ENCODE measurements at places on chromosomes 2 and 18.

GRCh38 chr2:217972490-217972889, 30.3 kb downstream of the TNS1 start:
- DNase-seq, result no peak

DNA sequence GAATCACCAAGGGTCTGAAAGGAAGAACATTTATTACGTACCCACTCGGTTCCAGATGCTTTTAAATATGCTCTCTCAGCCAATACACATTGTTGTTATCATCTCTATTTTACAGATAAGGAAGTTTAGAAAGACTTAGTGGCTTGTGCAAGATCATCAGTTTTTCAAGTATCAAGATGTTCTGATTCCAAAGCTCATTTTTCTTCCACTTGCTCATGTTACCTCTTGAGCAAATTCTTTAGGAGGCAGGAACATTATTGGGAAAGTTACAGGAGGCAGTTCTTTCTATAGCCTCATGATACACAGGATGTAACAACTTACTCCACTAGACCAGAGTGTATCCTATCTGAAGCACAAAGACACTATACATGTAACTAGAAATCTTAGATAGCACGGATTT, 65.0 kb upstream of the MMADHC start:
- no peak for DNase-seq

DNA sequence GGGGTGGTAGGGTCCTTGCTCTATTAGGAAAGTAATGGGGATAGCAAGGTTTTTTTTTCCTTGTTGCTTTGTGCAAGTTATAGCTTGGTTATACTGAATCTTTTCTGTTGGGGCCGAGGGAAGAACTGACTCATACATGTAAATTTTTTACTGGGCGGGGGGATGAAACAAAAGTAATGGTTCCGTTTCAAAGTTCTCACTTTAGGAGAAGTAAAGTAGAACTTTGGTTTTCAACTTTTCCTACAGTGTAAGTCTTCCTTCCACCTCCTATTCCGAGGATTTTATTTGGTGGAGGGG, 1.1 kb downstream of the AFTPH start:
- DNase-seq, result no peak

GRCh38 chr2:176177580-176178037, 10.9 kb upstream of the HOXD1 start:
- no peak for DNase-seq

DNA sequence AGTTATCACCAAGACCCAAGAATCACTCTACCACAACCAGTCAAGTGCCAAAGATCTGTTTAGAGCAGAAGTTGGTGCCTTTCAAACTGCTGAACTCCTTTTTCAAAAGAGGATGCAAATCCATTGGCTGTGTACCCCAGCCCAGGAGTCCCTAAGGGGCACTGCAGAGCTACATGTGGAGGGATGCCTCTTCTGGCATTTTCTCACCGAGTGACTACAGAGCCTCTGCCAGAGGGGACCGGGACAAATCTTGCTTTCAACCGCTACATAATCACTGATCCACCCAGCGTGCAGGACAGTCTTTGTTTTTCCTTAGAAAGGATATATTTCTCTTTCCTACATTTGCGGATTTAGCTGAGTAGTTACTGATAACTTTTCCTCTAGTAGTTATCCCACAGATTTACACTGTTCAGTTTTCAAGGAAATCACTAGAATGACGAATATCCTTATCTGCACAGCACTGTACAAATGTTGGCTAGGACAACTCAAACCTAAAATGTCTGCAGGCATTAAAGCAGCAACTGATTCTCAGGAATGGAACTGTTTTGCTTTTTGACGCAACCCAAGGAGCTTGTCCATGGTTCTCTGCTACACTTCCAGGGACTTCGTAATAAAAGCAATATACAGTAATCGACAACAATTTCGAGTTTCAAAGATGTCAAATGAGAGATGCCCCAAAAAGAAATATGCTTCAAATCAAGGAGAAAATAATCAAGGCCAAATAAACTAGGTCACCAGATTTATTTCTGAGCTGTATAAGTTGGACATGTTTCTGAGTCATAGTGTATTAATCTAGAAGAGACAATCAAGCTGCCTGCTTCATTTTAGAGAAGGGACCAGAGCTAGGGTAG, 24.1 kb downstream of the EPB41L3 start:
- DNase-seq, result no peak

- DNase-seq, result no peak
Observed at GRCh38 chr2:37831081-37831780, 93.9 kb upstream of the RMDN2 start.

DNA sequence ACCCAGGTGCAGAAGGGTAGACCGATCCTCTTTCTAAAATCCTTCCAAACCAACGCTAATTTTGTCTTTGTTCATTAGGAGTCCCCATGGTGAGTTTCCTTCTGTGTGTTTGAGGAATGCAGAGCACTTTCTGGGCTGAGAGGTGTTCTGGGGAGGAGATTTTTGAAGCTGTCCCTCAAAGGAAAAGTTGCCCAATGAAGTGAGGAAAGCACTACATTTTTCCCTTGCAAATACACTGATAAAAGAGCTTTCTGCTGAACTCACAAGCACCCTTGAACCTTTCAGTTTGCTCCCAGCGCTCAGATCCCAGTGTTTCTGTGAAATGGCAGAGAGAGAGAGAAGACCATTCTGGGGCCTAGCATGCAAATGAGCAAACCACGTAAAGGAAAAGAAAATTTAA, 299.6 kb upstream of the FANCL start:
- no peak for DNase-seq

- DNase-seq, result no peak
Observed at GRCh38 chr18:42530276-42530675, 575.2 kb downstream of the PIK3C3 start.

GRCh38 chr2:205619600-205619999, 62.7 kb upstream of the NRP2 start:
- DNase-seq, result no peak

GRCh38 chr2:120396861-120397811, 51.2 kb downstream of the INHBB start:
- no peak for DNase-seq

GRCh38 chr2:171479154-171479814, 43.0 kb upstream of the CYBRD1 start:
- DNase-seq, result no peak

- no peak for DNase-seq
Observed at GRCh38 chr2:181683518-181684453, 3.5 kb upstream of the NEUROD1 start.

DNA sequence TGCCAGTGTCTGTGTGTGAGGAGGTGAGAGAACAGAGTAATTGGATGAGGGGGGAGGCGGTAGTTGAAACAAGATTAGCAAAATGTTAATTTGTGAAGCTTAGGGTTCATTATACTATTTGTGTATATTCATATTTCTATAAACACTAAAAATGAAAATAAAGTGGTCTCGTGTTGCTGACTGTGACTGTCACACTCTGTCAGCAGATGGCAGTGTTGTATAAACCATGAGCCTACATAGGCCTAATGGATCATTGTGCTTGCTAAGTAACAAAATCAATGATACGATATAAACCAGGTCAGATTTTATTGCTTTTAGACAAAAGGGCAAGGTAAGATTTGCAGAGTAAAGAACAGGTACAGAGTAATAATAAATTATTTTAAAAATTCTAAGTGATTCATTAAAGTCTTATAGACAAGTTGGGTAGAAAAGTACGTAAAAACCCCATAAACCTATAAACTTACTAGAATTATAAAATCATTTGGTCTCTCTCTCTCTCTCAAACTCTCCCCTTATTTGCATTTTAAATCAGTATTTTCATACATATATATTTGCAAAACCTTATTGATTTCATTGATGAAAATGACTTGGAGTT, 182.7 kb downstream of the RPIA start:
- DNase-seq, result no peak

DNA sequence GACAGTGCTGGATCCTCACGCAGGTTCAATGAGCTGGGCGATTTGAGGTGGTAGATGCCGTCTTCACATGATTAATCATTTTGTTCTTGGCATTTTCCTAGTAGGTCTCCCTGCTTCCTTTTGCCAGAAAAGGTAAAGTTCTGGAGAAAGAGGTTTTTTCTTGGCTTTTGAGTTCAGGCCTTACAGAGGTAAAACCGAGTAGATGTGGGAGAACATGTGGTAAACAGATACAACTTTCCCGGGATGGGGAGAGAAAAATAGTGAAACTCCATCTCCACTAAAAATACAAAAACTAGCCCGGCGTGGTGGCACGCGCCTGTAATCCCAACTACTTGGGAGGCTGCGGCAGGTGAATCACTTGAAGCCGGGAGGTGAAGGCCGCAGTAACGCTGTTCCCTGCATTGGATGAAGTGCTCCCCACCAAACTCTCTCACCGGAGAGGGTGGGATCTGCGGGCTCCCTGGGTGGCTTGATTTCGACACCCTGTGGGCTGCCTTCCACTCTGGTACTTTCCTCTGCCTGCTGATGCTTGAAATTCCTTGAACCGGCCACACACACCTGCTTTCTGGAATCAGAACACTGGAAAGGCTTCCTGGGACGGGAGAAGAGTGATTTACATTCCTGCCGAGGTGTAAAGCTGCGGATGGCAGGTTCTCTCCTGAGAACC, 88.8 kb downstream of the ACTR3 start:
- no peak for DNase-seq
